ENCODE measurements at places on chromosomes 13 and 19.

DNA sequence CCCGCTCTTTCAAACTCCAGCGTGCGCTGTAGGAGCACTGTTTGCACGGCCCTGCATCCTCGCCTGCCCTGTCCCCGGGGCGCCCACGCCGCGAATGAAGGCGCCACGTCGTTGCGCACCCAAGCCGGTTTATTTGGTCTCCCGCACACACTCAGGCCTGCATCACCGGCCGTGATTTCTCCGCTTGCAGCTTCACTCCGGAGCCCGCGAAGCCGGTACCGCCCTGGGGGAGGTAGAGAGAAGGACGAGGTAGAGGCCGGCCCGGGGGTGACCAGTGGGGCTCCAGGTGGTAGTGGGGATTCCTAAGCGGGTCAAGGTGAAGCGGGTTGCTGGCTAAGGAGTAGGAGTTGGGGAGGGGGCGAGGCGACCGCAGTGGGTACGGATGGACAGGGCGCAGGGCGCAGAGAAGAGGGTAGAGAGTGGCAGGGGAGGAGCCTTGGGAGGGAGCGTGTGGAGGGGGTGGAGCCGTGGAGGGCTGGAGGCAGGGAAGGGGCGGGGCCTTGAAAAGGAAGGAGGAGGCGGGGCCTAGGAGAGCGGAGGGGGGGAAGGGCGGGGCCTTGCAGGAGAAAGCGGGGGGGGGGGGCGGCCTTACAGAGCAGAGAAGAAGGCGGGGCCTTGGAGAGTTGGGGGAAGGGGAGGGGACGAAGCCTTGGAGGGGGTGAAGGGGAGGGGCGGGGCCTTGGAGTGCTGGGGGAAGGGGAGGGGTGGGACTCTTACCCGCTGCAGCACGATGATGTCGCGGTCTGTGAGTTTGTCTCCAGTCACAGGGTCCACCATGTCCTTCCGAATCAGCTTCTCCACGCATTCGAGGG is 24.6 kb downstream of the NOSIP start:
- peak; percentile 65 for DNase-seq

DNA sequence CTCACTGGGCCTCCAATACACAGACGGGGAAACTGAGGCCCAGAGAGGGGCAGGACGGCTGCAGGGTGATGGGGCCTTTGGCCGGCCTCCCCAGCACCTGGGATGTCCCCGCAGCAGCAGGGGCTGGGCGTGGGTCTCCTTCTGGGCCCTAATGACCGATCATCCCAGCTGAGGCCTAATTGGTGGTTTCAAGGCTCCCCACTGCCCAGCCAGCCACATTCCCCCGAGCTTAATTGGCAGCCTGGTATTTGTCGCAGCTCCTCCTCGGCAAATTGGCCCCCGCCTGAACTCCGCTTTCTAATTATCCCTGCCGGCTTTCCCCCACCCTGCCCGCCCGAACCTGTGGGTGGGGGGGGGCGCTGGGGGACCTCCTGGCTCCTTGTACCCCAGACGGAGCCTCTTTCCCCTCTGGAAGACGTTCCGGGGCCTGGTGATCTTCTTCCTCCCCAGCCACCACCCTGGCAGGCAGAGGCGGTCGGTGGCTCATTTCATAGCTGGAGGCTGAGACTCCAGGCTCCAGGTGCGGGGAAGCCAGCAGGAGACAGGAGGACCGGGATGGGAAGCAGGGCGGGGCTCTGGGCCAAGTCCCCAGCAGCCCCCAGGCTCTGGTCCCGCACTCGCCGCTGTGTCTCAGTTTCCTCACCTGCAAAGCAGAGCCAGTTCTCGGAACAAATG is 27.2 kb upstream of the WDR18 start:
- no peak for DNase-seq

- DNase-seq, result no peak
Measured at GRCh38 chr13:88005188-88005587, 334.0 kb downstream of the SLITRK5 start.

GRCh38 chr19:49976496-49976895 is 15.5 kb upstream of the SIGLEC11 start:
- no peak for DNase-seq

DNA sequence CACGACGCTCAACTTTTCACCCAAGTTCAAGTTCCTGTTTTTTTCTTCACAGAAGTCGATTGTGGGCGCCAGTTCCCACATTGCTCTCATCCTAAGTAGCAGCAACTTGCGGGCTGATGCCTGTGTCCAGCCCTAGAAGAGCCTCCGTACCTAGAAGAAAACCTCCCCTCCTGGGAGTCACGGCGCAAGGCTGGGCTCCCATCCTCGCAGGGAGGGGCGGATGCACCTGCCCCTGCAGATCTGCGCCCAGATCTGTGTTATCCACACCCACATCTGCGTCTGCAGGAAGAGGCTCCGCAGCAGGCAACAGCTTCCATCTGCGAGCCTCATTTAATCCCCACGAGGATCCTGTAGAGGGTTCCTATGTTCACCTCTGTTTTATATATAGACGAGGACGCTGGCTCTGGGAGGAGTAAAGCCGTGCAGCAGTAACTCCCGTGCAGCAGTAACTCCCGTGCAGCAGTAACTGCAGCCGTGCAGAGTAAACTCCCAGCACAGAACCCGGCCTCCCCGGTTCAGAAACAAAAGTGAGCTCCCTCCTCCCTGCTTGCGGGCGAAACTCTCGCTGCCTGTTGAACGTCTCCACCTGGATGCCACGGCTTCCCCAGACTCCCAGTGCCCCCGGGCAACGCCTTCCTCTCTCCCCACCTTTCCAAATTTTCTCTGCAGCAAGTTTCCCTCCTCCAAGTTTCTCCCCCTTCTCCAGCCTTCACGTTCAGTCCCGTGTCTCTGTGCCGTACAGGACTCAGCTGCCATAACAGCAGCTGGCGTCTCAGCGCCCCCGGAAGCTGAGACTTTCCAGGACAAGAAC is 23.5 kb upstream of the LAIR1 start:
- peak; percentile 14 for DNase-seq

GRCh38 chr19:41821003-41821735 is 23.3 kb downstream of the LYPD4 start:
- DNase-seq, result peak; percentile 46

GRCh38 chr13:20016649-20017364 is 58.3 kb downstream of the ZMYM2 start:
- no peak for DNase-seq

DNA sequence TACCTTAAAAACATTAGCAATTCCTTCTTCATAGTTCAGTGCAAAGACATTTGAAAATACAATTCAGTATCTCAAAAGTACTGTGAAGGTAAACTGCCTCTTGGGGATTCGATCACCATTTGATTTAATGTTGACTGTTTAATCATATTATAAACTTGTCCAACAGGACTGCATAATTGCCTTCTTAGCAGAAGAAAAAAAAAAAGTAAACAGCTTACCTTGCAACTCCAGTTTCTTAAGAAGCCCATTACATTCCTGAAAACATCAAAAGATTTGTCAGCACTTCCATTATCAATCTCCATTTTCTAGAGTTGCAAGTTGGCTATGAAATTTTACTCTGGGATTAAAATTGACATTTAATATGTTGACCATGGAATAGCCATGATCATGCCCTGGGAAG is 1154.6 kb downstream of the OLFM4 start:
- DNase-seq, result no peak

DNA sequence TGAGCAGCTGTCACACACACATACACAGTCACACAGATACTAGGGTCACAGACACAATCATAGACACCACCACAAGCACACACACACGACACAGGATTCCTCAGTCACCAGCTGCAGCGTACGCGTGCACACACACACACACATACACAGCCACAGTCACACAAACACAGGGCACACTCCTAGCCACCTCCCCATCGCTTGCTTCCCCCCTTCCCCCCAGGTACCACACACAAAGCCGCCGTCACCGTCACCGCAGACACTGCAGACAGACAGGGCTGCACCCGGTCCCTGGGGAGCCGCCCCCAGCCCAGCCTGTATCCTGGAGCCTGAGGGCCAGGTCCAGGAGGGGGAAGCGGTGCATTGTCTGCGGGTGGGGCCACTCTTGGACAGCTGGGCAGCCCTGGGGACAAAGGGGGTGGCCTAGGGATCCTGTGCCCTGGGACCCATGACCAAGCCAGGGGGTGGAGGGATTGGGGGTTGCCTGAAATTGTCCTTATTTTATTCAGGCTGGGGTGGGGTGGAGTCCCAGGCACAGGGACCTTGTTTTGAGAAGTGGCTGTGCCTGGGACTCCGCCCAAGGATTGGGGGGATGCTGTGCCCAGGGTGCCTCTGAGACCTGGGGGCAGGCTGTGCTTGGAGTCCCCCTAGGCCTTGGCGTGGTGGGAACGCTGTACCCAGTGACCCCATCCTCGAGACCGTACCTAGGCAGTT is 957 bp downstream of the NUMBL start:
- no peak for DNase-seq

DNA sequence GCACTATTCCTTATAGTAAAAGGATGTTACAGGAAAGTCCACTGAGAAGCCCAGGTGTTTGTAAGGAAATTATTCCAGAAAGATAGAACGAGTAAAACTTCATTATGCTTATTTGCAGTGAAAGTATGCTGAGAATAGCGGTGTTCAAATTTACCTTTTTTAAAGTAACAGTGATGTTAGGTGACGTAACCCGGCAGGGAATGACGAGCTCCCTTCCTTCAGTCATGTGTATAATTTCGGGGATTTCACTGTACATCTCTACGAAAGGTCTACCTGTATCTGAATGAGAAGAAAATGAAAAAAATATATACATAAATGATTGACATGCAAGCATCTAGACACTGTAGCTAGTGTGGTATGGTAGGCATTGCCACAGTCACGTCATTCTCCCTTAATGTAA is 56.9 kb downstream of the FLT1 start:
- DNase-seq, result no peak

GRCh38 chr19:48102870-48103751 is 7.5 kb downstream of the PLA2G4C start:
- no peak for DNase-seq

GRCh38 chr19:56748378-56748777 is 76.8 kb upstream of the ZNF835 start:
- DNase-seq, result no peak

DNA sequence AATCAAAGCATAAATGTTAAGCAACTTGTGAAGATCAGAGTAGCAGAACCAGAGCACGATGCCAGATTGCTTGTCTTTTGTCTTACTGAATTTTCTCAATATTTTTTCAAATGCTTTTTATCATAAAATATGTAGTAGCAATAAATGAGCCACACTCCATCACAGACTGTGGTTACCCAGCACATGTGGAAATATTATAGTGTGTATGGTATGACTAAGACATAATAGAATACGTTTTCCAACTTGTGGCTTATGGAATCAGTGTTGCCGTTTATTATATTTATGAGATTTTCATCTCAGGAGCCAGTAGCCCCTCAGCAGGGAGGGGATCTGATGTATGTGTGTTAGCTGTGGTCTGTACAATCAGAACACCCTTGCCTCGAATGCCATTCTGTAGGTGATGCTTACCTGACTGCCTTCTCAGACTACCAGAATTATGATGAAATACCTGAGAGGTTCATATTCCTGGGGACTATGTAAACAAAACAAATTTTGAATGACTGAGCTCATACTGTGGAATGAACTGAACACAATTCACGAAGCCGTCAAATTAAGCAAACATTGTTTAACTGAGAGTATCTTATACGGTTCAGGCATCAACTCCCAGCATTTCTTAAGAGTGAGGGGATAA is 1.9 kb downstream of the SCEL start:
- no peak for DNase-seq

GRCh38 chr13:84983321-84983720 is 815.9 kb downstream of the SLITRK6 start:
- DNase-seq, result no peak

DNA sequence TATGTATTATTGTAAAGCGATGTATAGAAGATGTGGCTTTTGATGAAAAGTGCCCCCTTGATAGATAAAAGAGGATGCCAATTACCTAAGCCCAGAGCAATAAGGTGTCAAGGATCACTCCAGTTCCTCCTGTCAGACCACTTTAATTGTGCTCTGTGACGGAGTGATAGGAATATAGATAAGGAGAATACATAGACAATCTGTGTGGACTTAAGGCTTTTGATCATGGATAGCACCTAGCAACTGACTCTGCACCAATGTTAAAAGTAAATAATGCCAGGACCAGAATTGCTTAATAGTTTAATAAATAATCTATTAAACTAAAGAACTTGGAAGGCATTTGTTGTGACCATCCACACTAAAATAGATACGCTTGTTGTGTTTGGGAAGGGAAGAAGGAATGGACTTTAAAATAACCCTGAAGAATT is 390.7 kb upstream of the ARGLU1 start:
- DNase-seq, result no peak

GRCh38 chr13:98972059-98972458 is 5.8 kb downstream of the DOCK9 start:
- DNase-seq, result no peak

DNA sequence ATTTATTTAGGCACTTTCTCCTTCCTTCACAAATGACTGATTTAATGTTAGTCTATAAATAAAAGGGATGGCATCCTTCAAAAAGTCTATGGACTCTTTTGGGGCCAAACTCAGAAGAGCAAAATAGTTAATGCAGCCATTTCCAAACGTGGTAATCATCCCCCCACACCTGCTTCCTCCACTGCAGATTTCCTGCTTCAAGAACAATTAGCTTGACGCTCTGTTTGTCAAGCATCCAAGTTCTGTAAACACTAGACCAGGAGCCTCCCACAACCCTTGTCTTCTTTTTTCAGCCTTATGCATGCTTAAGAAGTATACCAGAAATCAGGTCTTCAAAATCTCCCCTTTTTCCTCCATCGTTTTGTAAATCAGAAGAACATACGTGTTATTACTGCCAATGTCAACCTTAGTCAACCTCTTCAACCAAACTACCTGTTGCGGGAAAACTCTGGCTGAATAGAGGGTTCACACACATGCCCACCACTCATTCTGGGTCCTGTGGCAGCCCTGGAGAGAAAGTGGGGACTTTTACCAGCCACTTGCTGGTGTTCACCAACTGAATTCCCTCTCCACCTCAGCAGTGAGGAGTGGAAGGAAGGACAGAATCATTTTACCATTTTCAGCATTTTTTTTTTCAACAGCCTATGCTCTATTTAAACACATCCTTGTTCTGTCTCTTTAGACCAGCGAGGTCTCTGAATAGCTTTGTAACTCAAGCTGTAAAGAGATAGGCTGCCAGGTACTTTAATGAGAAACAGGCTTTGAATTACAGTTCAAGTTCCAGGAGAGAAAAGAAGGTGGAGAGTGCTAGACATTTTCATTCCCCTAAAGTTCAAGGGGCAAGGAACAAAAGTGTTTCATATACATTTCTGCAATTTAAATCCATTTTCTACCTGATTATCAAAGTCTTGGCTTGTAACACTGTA is 39.1 kb downstream of the EFNB2 start:
- no peak for DNase-seq

GRCh38 chr19:49241769-49242168 is 83.2 kb downstream of the SLC6A16 start:
- DNase-seq, result no peak

DNA sequence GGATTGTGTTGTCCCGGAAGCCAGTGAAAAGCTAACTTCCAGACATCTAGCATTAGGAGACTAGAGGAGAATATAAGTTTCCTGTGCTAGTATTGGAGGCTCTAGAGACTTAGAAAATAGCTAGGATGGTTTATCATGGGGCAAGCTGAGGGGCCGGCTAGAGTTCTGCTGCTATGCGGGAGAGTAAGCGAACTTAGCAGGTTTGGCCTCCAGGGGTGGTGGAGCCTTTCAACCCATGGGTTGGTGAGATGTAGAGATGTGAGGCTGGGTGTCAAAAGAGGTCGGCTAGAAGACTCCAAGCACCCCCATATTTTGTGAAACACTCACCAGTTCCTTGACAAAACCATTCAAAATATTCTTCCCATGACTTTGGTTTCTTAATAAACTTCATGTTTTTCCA is 4.4 kb downstream of the SULT2A1 start:
- DNase-seq, result no peak

- DNase-seq, result no peak
Measured at GRCh38 chr13:112859817-112860190, 109.2 kb upstream of the MCF2L start.

- no peak for DNase-seq
Measured at GRCh38 chr13:45594764-45595163, 20.8 kb downstream of the ERICH6B start.

Measured in stimulated activated CD4-positive, alpha-beta T cell treated with anti-CD3 and anti-CD28 coated beads, Interleukin-1b, Interleukin-23, amount 100 ng/mL, for 4 hours (primary cell).